ENCODE measurements at places on chromosomes 7 and 10. TPM values are rescaled to one million over a fixed set of nuclear protein-coding genes. Genes with fewer than 3 reads are reported as not detected.

Gene TSPAN12
- total RNA-seq: 0.61 TPM

Gene LBX1
- total RNA-seq: not detected

Gene NPC1L1
- total RNA-seq: 0.11 TPM

Gene FAM25G
- not detected for total RNA-seq

Gene CPN1
- 0.20 TPM for total RNA-seq

Gene CRYGN
- not detected for total RNA-seq

Gene GFRA1
- 10.0 TPM for total RNA-seq

Gene ZNF425
- 1.7 TPM for total RNA-seq

Gene HACD1
- 62.0 TPM for total RNA-seq

Gene ZFAND2A
- total RNA-seq: 59.6 TPM

Gene PHYHIPL
- total RNA-seq: 0.39 TPM

Gene THSD7A
- total RNA-seq: 1.7 TPM
